ENCODE measurements at places on chromosomes 6 and 20.

GRCh38 chr6:91611190-91611589, 1024.3 kb upstream of the MAP3K7 start:
- DNase-seq = no peak
- H3K27ac ChIP-seq = no peak overlapping the region

GRCh38 chr6:44646355-44646754, 258.8 kb downstream of the CDC5L start:
- peaks cover 9% of the 10 kb centered on the region for H3K27me3 ChIP-seq
- no peak overlapping the region for H3K27ac ChIP-seq
- peaks cover 4% of the 10 kb centered on the region for H3K4me1 ChIP-seq

- H3K27ac ChIP-seq = no peak overlapping the region
- no peak overlapping the region for H3K4me3 ChIP-seq
- no peaks in the 10 kb centered on the region for H3K4me1 ChIP-seq
Observed at GRCh38 chr20:37147250-37147649, 31.9 kb upstream of the RPN2 start.

- no peak overlapping the region for H3K4me3 ChIP-seq
- peaks cover 7% of the 10 kb centered on the region for H3K36me3 ChIP-seq
- H3K4me1 ChIP-seq = no peaks in the 10 kb centered on the region
- no peaks in the 10 kb centered on the region for H3K27me3 ChIP-seq
- no peak for DNase-seq
- H3K27ac ChIP-seq = no peak overlapping the region
Observed at GRCh38 chr20:30484009-30484748, 773.3 kb upstream of the DEFB115 start.

- H3K27me3 ChIP-seq = peaks cover 36% of the 10 kb centered on the region
- no peaks in the 10 kb centered on the region for H3K4me1 ChIP-seq
- DNase-seq = no peak
Observed at GRCh38 chr20:60693496-60694133, 558.4 kb upstream of the CDH4 start.

DNA sequence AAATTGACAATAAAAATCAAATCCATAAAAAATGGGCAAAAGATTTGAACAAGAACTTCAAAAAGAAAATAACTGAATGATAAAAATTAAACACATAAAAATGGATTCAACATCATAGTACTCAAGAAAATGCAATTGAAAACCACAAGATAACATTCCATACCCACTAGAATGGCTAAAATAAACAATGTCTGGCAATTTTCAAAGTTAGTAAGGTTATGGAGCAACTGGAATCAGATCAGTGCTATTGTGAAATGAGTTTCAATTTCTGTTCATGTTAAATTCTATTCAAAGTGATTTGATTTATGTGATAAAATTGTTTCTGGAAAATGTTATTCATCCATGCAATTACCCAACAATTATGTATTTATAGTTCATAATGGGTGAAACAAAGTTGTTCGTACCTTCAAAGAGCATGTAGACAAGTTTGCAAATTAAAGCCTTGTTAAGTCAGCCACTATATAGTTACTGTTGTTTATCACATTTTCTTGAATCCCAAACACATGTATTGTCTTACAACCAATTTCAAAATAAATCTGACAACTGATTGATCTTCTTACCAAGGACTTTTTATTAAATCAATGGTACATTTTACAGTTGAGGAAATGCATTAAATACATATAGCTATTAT, 151.5 kb upstream of the CENPW start:
- H3K27me3 ChIP-seq = no peaks in the 10 kb centered on the region
- H3K4me1 ChIP-seq = no peaks in the 10 kb centered on the region
- H3K4me3 ChIP-seq = no peak overlapping the region
- H3K36me3 ChIP-seq = peaks cover 12% of the 10 kb centered on the region
- H3K27ac ChIP-seq = no peak overlapping the region

GRCh38 chr6:169175360-169175887, 78.2 kb downstream of the THBS2 start:
- H3K36me3 ChIP-seq = no peaks in the 10 kb centered on the region
- no peaks in the 10 kb centered on the region for H3K27me3 ChIP-seq
- H3K27ac ChIP-seq = no peak overlapping the region
- no peak for DNase-seq
- peaks cover 8% of the 10 kb centered on the region for H3K4me1 ChIP-seq
- no peak overlapping the region for H3K4me3 ChIP-seq

DNA sequence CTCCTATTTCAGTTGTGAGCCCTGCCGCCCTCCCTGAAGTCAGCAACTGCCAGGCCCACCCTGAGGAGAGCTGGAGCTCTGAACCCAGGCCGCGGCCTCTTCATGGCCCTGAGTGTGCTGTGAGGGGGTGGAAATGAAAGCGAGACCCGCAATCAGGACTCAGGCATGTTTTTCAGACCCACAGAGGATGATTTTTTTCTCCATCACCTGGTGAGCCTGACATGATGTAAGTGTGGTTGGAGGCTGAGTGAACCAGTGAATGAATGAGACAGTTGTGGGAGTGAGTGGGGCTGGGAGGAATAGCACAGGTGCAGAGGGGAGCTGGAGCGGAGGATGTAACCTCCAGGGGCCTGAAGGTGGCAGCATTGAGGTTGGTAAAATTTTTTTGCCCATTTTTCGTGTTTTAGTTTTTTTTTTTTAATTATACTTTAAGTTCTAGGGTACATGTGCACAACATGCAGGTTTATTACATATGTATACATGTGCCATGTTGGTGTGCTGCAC, 18.3 kb downstream of the RAET1L start:
- H3K27ac ChIP-seq = no peak overlapping the region
- peaks cover 85% of the 10 kb centered on the region for H3K27me3 ChIP-seq
- peaks cover 3% of the 10 kb centered on the region for H3K4me1 ChIP-seq
- DNase-seq = peak; percentile 58

DNA sequence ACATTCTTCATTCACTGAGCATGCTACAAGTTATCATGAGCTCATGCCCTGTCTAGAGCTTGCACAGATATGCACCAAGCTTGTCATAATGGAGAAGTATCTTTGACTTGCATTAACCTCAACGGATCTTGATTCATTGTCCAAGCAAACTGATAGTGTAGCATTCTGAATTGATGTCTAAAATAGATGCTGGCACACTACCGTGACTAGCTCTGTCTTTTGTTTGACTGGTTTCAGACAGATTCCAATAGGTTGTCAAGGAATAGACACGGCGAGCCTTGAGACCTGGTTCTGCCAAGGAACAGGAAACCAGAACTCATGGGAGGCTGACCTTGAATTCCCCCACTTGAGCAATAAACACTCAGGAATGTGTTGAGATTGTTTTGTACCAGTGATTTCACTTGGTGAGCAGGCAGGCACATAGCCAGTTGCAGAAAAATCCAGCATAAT, 1153.1 kb upstream of the GJE1 start:
- no peak overlapping the region for H3K4me3 ChIP-seq
- H3K36me3 ChIP-seq = no peaks in the 10 kb centered on the region
- peaks cover 12% of the 10 kb centered on the region for H3K4me1 ChIP-seq
- DNase-seq = no peak
- H3K27me3 ChIP-seq = no peaks in the 10 kb centered on the region

GRCh38 chr6:163844357-163844756, 429.8 kb downstream of the QKI start:
- H3K27ac ChIP-seq = no peak overlapping the region
- no peak for DNase-seq
- H3K4me3 ChIP-seq = no peak overlapping the region
- H3K4me1 ChIP-seq = no peaks in the 10 kb centered on the region
- no peaks in the 10 kb centered on the region for H3K36me3 ChIP-seq

GRCh38 chr6:123529843-123530242, 106.9 kb downstream of the TRDN start:
- H3K4me3 ChIP-seq = no peak overlapping the region
- peaks cover 25% of the 10 kb centered on the region for H3K4me1 ChIP-seq
- no peaks in the 10 kb centered on the region for H3K36me3 ChIP-seq
- no peak for DNase-seq
- H3K27ac ChIP-seq = peak overlapping the region; percentile 64
- no peaks in the 10 kb centered on the region for H3K27me3 ChIP-seq

GRCh38 chr6:83114164-83114563, 46.7 kb downstream of the DOP1A start:
- no peak overlapping the region for H3K4me3 ChIP-seq
- DNase-seq = no peak
- H3K27me3 ChIP-seq = no peaks in the 10 kb centered on the region
- no peak overlapping the region for H3K27ac ChIP-seq
- peaks cover 12% of the 10 kb centered on the region for H3K36me3 ChIP-seq

GRCh38 chr6:148422085-148422484, 79.4 kb downstream of the SASH1 start:
- no peak for DNase-seq
- no peaks in the 10 kb centered on the region for H3K27me3 ChIP-seq
- H3K4me3 ChIP-seq = no peak overlapping the region
- H3K36me3 ChIP-seq = no peaks in the 10 kb centered on the region

GRCh38 chr6:106056060-106056745, 29.9 kb upstream of the PRDM1 start:
- H3K27me3 ChIP-seq = peaks cover 47% of the 10 kb centered on the region
- no peaks in the 10 kb centered on the region for H3K36me3 ChIP-seq
- no peak overlapping the region for H3K27ac ChIP-seq
- H3K4me1 ChIP-seq = peaks cover 2% of the 10 kb centered on the region
- H3K4me3 ChIP-seq = no peak overlapping the region
- DNase-seq = no peak

- H3K27ac ChIP-seq = no peak overlapping the region
- no peaks in the 10 kb centered on the region for H3K27me3 ChIP-seq
- H3K4me1 ChIP-seq = no peaks in the 10 kb centered on the region
- H3K4me3 ChIP-seq = no peak overlapping the region
Observed at GRCh38 chr6:8958894-8959511, 523.7 kb upstream of the SLC35B3 start.

GRCh38 chr6:166097914-166098522, 69.6 kb downstream of the TBXT start:
- no peaks in the 10 kb centered on the region for H3K4me1 ChIP-seq
- peaks cover 54% of the 10 kb centered on the region for H3K27me3 ChIP-seq
- no peaks in the 10 kb centered on the region for H3K36me3 ChIP-seq
- peak; percentile 70 for DNase-seq
- H3K4me3 ChIP-seq = peak overlapping the region; percentile 72
- no peak overlapping the region for H3K27ac ChIP-seq
